G401 (cell line): ENCODE measurements at places on chromosomes 4 and X.
A peak's percentile ranks its signal among the peaks of the same experiment; 100 is the strongest.

- DNase-seq = peak; percentile 86
Measured at GRCh38 chrX:53441531-53442321, 7.6 kb upstream of the HSD17B10 start.

DNA sequence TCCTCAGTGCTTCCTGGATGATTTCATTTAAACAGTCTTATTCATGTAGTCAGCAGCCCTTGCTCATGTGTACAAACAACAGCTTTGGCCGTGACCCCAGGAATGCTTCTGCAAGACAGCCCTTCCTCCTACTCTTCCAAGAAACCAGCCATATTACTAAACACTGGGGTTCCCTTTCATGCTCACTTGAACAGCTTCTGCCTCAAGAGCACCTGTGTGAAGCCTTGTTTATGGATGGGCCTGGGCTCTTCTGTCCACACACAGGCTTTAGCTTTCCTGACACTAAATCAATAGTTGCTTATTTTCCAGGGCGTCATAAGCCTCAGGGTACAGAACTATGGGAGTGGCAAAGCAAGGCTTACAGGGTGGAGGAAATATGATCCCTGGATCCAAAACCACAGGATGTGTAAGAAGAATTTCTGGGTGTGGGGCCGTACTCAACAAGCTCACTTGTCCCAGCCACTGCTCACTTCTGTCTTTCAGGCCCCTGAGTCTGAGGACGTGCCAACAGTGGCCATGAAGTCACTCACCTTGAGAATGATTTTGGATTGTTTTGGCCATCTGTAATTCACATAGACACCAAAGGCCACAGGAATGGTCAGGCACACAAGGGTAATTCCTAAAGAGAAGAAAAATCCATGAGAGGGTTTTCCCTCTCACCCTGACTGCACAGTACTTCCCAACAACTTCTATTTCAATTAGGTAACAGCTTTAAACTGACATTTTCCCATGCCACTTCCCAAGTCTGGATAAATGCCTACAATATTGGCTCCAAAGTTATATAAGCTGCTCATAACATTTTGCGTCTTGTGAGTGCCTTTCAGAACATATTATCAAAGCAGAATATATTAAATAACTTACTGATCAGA is 17.7 kb downstream of the SLC10A6 start:
- no peak for DNase-seq

- no peak for DNase-seq
Measured at GRCh38 chrX:12843061-12843667, 23.7 kb upstream of the TLR7 start.

GRCh38 chrX:46935295-46935694 is 23.1 kb downstream of the JADE3 start:
- no peak for DNase-seq

DNA sequence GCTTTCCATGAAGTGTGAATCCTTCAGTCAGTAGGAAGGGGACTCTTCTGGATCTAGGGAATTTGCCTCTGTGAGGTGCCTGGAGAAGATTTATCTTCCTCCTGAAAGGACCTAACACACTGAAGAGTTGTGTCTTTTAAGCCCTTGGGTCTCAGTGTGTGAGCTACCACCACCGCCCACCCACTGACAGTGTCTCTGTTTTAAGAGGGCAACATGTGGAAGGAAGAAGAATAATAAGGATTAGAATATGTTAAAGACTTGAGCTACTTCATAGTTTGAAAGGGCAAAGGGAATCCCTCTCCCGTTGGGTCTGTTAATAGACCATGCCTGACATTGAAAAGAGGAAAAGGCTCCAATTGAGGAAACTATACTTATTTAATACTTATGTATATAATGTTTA is 64.3 kb upstream of the TLR2 start:
- no peak for DNase-seq

- no peak for DNase-seq
Measured at GRCh38 chr4:108693211-108693610, 42.8 kb downstream of the OSTC start.

DNA sequence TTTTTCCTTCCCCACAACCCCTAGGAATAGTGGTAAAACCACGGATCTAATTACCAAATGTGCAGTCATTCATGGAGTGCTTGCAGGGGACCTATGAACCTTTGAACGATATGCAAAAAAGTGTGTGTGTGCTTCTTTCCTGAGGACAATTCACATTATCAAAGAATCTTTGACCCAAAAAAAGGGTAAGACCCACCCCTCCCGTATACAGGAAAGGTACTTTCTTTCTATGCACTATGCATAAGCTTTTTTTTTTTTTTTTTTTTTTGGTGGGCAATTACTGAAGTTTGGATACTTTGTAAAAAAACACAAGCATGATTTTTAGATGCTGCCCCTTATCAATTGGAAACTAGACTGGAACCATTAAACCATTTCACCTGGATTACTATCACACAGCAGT is 31.4 kb downstream of the SPRY1 start:
- DNase-seq = no peak

GRCh38 chrX:80335062-80335830 is 85.0 kb upstream of the TENT5D start:
- DNase-seq = no peak

DNA sequence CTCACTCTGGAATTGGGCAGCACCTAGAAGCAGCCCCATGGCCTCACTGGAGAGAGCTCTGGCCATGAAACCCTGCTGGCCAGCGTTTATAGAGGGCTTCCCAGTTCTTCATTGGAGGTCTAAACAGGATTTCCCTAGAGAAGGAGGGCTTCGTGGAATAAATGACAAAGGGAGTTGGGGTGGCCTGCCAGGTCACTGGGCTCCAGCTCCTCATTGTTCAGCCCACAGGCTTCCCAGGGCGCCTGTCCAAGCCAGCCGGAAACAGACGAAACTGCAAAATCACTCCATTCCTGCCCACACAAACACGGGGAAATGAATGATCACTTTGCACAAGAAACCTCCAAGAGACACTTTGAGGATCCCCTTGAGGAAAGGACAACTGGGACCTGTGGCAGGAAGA is 189.7 kb downstream of the TSPAN5 start:
- peak; percentile 56 for DNase-seq

- no peak for DNase-seq
Measured at GRCh38 chrX:22424122-22424915, 151.6 kb downstream of the CBLL2 start.

DNA sequence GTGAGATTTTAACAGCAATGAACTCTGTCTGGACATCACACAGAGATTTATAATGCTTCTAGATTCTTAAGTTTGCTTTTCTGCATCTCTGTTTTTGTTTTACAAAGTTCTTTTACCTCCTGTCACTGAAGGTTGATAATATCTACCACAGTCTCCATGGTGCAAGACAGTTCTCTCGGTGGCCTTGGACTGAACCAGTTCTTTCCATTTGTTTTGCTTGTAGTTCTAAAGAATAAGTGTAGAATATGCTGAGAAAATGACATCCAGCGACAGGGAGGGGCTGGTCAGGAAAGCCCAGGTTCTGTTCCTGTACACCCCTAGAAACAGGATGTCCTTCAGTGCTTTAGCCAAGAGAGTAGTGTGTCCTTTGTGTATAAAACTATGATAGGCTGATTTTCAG is 1079.5 kb upstream of the INTU start:
- no peak for DNase-seq

DNA sequence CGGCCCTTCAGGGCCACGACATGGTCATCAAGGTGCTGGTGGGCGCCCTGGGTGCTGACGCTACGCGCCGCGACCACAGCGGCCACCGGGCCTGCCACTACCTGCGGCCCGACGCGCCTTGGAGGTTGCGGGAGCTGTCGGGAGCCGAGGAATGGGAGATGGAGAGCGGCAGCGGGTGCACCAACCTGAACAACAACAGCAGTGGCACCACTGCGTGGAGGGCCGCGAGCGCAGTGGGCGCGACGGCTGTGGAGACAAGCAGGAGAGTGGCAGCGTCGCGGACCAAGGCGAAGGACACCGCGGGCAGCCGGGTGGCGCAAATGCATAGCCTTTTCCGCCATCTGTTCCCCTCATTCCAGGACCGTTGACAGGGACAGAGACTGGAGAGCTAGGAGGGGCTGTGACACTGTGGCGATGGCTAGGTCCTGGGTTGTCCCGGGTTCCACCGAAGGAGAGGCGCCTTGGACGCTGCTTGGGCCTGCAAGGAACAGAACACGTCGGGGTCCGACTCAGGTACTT is 919 bp downstream of the SOWAHD start:
- no peak for DNase-seq

DNA sequence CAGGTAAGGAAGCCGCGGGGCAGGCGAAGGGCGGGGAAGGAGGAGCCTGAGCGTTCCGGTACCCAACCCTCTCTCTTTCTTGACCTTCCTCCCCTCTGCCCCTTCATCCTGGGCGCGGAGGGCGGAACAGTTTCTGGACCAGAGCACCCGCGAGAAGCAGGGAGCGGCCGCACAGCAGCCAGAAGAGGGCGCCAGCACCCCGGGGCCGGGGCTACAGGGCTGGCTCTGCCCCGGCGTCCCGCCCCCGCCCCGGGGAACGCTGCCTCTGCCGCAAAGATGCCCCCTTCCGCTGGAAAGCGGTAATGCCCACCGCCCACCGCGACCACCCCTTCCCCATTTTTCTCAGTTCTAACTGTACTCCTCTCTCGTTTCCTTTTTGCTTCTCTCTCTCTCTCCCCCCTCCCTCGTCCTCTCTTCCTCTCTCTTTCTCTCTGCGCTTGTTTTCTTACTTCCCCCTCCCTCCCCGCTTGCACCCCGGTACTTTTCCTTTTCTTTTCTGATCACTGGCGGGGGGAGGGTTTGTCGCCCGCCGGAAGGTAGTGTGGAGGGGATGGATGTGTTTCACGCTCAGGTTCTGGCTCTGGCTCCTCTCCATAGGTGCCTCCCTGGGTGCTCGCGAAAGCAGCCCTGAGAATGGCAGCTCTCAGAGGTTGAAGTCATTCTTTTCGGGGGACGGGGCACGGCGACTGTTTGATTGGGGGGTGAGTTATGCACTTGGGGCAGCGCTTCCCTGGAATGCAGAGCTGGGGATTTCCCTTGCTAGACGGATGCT is 13.1 kb upstream of the PRDM8 start:
- peak; percentile 37 for DNase-seq

GRCh38 chr4:100489305-100489704 is 28.5 kb downstream of the EMCN start:
- DNase-seq = no peak

GRCh38 chr4:26126143-26126718 is 194.6 kb upstream of the RBPJ start:
- no peak for DNase-seq

DNA sequence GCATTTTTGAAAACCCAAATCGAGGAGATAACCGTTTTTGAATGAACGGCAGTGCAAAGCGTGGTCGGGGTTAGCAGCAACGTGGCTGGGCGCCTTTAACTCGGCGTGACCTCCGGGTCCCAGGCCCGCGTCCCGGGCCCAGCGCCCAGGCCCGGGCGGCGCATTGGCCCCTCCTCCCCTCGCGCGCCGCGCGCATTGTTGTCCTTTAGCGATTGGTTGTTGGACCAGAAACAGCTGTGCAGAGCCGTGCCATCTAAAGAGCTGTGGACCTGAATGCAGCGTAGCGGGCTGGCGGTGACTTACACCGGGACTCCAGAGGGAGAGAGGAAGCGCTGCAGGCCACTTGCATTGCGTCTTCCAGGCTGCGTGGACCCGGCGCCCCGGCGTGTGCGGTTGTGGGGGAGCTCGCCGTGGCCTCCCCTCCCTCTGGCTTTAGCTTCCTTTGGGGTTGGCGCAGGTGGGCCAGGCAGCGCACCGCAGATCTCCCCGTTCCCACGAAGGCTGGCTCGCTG is at the start of gene STOX2:
Gene STOX2, plus strand, starts transcription at position 227 of the 512 bp plus-strand sequence. CDS start 1,484 bp downstream, outside the sequence.
- peak; percentile 84 for DNase-seq

DNA sequence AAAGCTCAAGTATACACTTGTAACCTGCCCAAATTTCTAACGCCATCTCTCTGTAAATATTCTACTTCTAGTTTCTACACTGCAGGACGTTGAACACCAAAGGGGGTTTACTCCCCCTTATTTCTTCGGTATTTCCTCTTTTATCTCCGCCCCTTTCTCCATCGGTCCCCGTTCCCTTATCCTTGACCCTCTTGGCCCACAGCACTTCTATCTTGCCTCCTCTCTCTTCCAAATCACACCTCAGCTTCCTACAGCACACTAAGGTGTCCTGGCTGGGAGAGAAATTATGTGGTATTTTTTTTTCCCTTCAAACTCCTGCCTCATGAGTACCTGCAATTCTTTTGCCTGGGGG is 715 bp downstream of the ZMAT1 start:
- DNase-seq = no peak

DNA sequence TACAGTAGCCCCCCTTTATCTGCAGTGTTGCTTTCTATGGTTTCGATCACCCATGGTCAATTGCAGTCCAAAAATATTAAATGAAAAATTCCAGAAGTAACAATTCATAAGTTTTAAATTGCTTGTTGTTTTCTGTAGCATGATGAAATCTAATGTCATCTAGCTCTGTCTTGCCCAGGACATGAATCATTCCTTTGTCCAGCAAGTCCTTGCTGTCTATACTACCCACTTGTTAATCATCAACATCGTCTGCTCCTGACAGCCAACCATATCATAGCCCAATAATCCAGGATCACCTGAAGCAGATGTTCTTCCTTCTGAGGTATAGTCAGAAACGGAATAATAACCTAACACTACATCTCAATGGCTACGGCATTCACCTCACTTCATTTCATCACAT is 79.8 kb downstream of the ADAMTS3 start:
- DNase-seq = no peak

DNA sequence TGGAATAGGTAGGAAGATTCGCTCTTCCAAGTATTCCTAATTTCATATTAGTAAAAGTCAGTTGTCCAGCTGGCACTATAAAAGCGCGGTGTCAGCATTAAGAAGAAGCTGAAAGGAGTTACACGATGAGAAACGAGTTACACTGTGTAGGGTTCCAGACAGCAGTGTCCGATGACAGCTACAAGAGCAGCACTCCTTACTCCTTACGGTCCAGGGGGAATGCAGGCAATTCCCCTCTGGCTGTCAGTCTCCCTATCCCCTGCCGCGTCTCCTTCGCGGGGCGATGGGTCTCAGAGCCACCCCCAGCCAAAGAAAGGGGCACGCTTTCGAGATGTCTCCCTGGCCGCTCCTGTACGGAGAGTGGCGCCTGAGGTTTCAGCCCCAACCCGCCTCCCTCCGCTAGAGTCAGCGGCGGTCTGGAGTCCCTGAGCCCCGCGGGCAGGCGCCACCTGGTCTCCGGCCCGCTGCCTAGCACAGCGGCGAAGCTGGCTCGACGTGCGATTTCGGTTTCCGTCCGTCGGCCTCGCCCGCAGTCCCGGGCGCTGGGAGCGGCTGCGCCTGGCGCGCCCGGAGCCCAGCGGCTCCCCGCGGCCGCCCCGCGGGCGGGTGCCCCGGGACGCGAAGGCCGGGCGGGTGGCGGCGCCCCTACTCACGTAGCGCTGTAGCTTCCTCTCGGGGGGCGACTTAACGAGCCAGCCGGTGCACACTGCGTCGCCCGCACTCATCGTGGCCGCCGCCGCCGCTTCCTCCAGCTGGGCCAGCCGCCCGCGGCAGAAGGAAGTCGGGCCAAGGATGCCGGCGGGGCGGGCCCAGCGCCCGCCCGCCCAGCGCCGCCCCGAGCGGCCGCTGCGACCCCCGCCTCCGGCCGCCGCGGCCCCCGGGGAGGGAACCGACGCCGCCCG is at the start of gene GAB3:
Gene GAB3, minus strand, starts transcription at position 777 of the 902 bp plus-strand sequence. Its CDS starts 52 bp downstream, at position 725.
- no peak for DNase-seq

DNA sequence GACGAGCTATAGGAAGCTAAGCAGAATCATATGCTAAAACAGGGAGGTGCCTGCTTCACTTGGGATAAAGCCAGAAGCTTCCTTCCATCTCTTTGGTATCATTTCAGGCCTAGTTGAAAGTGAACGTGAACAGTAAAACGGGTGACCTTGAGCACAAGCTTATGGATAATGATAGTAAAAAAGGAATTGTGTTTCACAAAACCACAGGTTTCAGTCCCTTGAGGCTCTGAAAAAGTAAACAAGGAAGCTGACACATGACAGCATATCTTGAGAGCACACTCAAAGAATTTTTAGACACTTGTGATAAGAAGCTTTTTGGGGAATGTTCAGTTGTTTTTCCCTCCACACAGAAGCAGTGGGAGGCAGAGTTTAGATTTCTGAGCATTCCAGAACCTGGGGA is 286.1 kb downstream of the DCHS2 start:
- no peak for DNase-seq
